Renal cortical epithelial cell (primary cell): ENCODE measurements at places on chromosomes 4 and X.

GRCh38 chr4:102751941-102752340, 8.8 kb downstream of the MANBA start:
- DNase-seq, result no peak

GRCh38 chr4:95156452-95156765, 392.4 kb downstream of the UNC5C start:
- DNase-seq, result no peak

GRCh38 chrX:24248042-24248441, 65.8 kb downstream of the SUPT20HL2 start:
- DNase-seq, result no peak

DNA sequence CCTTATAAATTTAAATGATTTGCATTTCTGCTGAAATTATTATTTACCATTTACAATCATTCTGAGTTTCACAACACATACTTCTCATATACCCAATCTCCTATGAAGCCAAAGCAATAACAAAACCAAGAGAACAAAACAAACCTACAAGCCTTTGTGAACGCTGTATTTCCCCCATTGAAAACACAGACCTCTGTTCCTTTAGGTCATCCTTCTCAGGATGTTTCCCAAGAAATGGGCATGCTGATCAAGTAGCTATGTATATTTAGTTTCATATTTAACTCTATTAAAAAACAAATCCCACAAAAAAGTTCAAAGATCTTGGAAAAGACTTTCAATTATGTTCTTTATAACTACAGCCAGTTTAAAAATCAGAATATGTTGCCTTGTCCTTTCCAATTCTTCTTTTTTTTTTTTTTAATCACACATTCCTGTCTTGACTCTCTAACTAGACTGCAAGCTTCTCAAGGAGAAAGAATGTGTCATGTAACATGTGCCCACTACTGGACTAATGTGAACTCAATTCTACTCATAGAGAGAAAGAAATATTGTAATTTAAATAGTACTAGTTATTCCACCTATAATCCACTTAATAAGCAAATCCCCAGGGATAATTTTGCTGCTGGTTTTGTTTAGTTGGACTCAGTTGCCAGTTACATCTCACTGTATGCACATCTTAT, 84.3 kb upstream of the PRSS48 start:
- DNase-seq, result peak; percentile 13

DNA sequence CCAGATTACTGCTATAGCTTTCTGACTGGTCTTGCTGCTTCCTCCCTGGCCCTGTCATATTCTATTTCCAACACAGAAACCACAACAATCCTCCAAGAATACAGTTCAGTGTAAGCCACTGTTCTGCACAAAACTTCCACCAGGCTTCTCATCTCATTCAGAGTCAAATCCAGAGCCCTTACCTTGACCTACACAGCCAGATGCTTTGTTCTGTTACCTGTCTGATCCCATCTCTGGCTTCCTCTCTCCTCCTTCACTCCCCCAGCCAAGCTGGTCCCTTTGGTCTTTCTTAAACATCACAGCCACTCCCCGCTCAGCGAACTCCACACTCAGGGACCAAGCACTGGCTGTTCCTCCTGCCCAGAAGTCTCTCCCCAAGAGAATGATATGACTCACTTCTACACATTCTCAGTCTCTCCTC, 84.8 kb upstream of the BMP2K start:
- no peak for DNase-seq

- DNase-seq, result no peak
Observed at GRCh38 chr4:139319571-139319970, 17.3 kb upstream of the NDUFC1 start.

GRCh38 chr4:1933700-1934099, 62.5 kb downstream of the NSD2 start:
- no peak for DNase-seq

DNA sequence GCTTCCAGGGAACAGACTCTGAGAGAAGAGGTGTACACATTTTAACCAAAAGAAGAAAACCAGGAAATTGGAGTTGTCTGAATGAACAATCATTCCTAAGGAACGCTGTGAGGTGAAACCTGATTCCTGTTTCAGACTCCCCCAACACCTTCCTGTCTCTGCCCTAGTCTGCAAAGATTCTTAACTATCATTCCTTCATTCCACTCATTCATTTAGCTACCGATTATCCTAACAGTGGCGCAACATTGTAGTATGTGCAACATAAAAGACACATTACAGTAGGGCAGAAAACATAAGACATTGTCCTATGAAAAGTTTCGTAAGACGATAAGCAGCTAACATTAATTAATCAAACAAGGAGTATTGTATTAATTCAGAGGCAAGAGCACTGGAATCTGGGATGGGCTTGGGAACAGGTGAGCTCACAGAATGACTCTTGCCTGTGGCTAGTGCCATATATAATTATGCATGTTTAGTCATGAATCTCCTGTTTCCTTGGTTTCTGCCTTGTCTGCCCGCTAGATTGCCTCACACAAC, 23.8 kb upstream of the ADH7 start:
- DNase-seq, result peak; percentile 87

- DNase-seq, result no peak
Observed at GRCh38 chr4:71268166-71268565, 70.7 kb upstream of the SLC4A4 start.

DNA sequence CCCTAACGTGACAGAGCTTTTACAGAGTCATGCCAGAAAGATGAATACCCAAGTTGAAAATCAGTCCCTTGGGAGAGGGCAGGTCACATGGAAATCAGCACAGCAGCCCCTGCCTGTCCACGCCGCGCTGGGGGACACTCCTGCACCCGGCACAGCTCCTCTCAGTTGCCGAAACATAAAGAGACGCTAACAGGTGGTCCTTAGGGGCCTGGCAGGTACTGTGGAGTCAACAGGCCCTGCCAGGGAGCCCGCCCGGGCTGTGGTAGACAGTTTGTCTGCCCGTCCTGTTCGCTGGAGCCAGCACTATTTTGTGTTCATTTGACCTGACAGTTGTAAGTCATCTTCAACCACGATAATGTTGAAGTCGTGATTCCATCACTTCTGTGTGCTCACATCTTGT, 30.5 kb downstream of the NELFA start:
- no peak for DNase-seq

DNA sequence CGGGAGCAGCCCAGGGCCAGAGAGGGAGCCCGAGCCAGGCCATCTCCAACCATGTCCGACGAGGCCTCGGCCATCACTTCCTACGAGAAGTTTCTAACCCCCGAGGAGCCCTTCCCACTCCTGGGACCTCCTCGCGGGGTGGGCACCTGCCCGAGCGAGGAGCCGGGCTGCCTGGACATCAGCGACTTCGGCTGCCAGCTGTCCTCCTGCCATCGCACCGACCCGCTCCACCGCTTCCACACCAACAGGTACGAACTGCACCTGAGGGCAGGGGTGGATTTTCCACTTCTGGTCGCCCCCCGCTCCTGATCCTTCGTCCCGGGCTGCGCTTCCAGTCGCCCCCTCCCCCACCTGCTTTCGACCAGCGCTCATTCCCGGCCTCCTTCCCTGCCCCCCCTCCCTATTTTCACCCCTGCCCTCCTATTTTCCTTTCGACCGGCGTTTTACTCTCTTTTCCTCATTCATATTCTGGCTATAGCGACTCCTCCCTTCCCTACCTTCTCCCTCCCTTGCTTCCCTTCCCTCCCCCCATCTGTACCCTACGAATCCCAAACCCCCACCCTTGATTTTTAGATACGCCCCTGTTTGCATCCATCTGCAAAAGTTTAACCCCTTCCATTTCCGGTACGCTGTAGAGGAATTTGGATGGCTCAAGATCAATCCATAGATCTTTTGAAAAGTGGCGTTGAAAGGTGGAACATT, 633 bp downstream of the FAM199X start:
- no peak for DNase-seq

DNA sequence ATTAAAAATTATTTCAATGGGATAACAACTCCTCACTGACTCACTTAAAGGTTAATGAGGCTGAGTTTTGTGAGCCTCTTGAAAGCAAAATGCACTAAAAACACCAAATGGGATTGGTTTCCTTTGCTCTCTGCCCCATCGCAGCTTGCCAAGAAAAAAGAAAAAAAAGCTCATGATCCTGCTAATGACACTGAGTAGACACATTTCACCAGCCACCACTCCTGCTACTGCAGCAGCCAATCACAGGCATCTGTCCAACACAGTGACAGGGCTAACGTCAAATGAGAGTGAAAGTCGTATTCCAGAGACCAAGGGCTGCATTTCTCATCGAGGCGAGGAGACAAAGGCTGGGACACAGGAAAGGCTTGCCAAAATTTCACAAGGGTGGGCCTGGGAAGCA, 5.2 kb downstream of the APBB2 start:
- peak; percentile 42 for DNase-seq

GRCh38 chrX:96407501-96407900, 277.1 kb upstream of the DIAPH2 start:
- peak; percentile 60 for DNase-seq

DNA sequence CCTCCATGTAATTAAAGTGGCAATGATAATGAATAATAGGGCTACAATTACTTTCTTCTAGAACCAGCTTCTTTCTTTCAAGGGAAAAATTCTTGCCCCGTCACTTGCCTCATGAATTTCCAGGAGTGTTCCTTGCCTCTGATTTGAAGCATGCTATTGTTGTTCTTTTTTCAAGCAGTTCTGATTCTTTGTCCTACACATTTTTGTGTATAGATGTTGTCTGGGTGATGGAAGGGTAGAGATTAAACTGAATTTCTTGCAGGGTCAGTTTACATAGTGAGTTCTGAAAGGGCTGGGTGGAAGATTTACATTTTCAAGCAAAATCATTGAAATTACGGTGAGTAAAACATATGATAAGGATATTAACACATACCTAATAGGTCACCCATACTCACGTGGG, 107.0 kb upstream of the TENM3 start:
- no peak for DNase-seq

DNA sequence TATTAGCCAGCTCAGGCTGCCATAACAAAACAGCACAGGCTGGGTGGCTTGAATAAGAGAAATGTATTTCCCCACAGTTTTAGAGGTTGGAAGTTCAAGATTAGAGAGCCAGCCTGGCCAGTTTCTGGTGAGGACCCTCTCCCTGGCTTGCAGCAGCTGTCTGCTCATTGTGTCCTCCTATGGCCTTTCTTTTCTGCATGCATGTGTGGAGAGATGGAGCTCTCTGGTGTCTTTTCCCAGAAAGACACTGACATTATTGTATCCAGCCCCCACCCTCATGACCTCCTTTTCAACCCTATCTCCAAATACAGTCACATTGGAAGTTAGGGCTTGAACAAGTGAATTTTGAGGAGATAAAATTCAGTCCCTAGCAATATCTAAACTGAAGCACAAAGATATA, 263.8 kb upstream of the PABPC4L start:
- no peak for DNase-seq

- DNase-seq, result no peak
Observed at GRCh38 chr4:132770776-132771175, 378.3 kb upstream of the PCDH10 start.

- peak; percentile 32 for DNase-seq
Observed at GRCh38 chrX:115892056-115892708, 278.4 kb upstream of the AGTR2 start.

GRCh38 chrX:100743009-100743607, 11.2 kb upstream of the SYTL4 start:
- no peak for DNase-seq

DNA sequence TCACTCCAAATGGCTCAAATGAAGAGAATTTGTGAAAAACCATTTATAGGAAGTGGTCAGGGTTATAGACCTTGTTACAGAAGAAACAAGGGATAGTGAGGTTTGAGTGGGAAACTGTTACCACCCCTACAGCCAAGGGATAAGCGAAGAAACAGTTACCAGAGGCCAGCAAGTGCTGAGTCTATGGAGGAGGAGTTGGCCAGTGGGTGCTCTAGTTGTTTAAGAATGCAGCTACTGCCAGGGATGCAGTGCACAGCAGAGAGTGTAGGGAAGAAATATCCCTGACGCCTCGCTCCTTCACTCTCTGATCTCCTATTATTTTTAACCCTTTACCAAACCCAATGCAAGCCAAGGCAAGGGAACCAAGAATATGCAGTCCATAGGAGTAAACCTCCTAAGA, 15.2 kb upstream of the SYTL4 start:
- DNase-seq, result no peak

GRCh38 chr4:55004831-55005230, 120.6 kb downstream of the KDR start:
- no peak for DNase-seq

DNA sequence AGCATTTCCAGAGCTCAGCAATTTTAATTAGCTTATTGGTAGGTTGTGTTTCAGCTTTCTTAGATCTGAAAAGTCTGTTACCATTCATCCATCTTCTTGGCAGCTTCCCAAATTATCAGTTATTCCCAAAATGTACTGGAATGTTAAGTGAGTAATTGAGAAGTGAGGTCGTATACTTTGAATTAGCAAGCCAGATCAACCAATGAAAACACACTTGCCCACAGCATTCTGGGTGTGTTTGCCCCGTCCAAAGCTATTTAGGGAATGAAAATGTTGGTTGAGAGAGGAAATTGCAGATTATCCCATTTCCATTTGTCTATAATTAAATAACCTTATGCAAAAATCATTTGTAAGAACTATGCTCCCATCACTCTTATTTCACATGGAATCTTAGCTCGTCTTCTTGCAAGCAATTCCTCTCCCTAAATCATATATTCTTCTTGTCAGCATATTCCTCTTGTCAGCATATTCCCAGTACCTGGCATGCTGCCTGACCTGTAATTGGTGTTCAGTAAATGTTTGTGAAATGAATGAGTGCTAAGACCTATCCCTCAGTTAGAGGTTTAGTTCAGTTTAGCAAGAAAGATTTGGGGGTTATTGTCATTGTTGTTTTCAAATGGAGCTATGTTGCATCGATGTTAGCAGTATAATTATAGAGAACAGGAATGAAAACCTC, 23.3 kb upstream of the ANTXR2 start:
- no peak for DNase-seq

- peak; percentile 41 for DNase-seq
Observed at GRCh38 chrX:28847423-28847822, 260.2 kb downstream of the IL1RAPL1 start.

DNA sequence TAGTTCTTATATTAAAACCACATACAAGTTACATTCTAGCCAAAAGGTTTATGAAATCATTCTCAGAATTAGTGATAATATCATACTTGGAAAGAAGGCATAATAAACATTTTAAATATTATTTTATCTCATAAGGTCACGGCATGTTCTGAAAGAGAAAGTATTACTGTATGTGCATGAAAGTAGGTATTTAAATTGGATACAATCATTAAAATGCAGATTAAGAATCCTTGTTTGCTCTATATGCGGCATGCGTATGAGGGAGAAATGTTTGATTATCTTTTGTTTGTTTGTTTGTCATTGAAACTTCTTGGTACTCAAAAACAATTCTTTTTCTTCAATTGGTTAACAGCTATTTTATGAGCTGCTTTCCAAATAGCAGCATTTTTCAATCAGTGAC, 183.9 kb upstream of the TLL1 start:
- DNase-seq, result no peak

GRCh38 chr4:96389770-96390169, 549.9 kb downstream of the PDHA2 start:
- DNase-seq, result no peak

DNA sequence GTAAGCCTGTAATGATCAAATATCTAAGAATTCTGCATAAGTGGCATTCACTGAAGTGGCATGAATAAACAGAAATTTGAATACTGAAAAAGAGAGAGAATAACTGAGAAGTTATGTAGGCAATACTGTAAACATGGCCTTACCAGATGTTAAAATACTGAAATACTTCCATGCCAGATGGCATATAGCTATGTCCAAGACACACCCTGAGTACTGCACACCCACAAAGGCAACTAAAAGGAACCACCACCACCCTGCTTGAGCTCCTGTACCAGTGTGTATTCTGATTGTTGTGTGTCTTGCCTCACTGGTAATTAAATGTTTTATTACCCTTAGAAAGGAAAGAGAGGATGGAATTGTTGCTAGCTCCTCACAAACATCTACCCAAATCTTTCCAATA, 192.1 kb downstream of the ADAMTS3 start:
- DNase-seq, result no peak
